Progenitor cell of endocrine pancreas (in vitro differentiated cells): ENCODE measurements at places on chromosomes 4 and X. TPM values are rescaled to one million over a fixed set of nuclear protein-coding genes. Genes with fewer than 3 reads are reported as not detected.

DNA sequence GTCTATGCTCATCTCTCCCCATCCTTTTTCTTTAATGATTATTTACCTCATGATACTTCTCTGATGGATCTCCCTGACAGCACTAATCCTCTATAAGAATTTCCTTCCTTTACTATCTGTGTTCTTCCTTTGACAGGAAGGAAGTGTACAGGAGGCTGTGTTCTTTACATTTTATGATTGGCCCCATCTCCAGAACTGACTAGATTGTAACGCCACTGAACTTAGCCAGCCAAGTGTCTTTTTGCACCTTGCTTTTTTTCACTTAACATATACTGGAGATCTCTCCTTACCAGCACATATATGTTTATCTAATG lies 3.9 kb upstream of the WWC2 start:
- no peak for DNase-seq
- H3K27me3 ChIP-seq: peaks cover 22% of the 10 kb centered on the region
- H3K4me1 ChIP-seq: peaks cover 19% of the 10 kb centered on the region
- no peak overlapping the region for H3K27ac ChIP-seq

DNA sequence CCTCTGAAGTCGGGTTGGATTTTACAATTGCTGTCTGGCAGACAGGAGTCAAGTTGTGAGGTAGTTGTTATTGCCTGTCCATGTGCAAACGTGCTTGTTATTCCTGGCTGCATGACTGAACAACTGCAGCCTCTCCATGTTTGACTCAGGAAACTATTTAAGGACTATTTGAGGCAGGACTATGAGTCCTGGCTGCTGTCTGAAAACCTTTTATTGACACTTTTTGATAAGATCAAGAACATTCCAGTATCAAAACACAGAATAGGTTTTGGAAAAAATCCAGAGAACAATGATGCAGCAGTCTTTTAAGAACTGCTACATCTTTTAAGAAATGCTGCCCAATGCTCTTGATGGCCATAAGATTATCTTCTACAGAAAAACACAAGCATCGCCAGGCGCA lies 10.0 kb upstream of the SPRY1 start:
- H3K27me3 ChIP-seq: no peaks in the 10 kb centered on the region
- H3K27ac ChIP-seq: peak overlapping the region; percentile 49
- DNase-seq: no peak
- H3K36me3 ChIP-seq: no peaks in the 10 kb centered on the region

Gene MAGED1
- total RNA-seq: 230 and 232 TPM in 2 replicates

Gene RAB39B
- total RNA-seq: 4.6 and 4.8 TPM in 2 replicates

DNA sequence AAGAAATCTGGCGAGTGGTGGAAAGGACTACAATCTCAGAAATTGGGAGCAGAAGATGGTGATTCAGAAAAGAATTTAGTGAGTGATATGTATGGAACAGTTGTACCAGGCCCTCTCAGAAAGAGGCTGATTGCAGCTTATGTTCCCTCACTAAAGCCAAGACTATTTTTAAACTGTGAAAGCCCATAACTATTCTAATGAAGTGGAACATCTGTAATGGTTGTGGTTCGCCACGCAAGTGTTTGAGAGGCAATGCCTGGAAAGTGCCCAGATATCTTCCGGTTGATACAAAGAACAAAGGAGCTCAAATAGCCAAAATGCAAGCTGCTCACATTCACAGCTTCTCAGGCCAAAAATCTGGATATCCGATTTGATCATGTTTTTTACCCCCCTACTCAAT lies 1250.7 kb downstream of the RAPGEF2 start:
- no peaks in the 10 kb centered on the region for H3K4me1 ChIP-seq
- H3K4me3 ChIP-seq: no peak overlapping the region
- no peaks in the 10 kb centered on the region for H3K27me3 ChIP-seq
- H3K36me3 ChIP-seq: no peaks in the 10 kb centered on the region
- no peak overlapping the region for H3K27ac ChIP-seq
- DNase-seq: no peak

DNA sequence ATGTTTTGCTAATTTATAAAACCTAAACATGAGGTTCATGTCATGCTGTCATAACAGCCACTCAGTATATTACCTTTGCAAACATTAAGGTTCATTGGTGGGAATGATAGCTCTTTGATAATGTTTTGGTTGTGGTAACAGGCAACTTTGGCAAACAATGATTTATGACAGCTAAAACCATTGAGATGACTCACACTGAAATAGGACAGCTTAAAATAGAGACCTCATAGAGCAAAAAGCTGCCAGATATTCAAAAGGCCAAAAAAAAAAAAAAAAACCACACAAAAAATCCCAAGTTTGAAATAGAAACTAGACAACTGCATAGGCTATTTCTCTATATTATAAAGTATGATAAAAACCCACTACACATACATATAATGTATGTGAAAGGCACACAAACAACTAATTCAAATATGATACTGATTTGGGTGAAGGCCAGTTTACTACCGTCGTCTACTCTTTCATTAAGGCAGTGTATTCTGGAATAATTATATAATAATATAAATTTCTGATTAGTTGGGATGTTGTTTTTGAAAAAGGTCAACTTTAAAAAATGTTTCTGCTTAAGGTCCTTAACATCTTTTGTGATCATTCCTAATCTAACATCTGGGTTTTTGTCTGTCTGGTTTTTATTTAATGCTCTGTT lies 646.0 kb upstream of the PITX2 start:
- no peak for DNase-seq
- H3K27me3 ChIP-seq: no peaks in the 10 kb centered on the region
- no peak overlapping the region for H3K27ac ChIP-seq

DNA sequence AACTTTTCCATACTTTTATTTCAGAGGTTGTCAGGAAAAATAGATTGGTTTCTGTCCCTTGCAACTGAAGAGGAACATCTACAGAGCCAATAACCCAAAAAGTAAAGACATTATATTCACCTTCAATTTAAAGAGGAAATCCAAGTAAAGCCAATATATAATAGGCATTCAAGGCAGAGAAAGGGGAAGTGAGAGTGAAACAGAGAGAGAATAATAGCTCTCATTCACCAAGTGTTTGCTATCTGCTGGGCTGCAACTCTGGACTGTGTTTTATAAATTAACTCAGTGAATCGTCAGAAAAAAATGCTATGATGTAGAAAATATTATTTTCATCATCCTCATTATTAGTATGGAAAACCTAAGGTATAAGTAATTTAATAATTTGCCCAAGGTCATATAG lies 448.5 kb downstream of the TRAM1L1 start:
- H3K27me3 ChIP-seq: no peaks in the 10 kb centered on the region
- no peak overlapping the region for H3K27ac ChIP-seq
- no peaks in the 10 kb centered on the region for H3K36me3 ChIP-seq

Gene UGT2A2
- total RNA-seq: not detected in 2 replicates

Gene ZNF718
- 9.3 and 10.3 TPM in 2 replicates for total RNA-seq

GRCh38 chrX:31012509-31013025 lies 59.3 kb downstream of the FTHL17 start:
- no peak overlapping the region for H3K4me3 ChIP-seq
- no peaks in the 10 kb centered on the region for H3K4me1 ChIP-seq
- H3K27me3 ChIP-seq: no peaks in the 10 kb centered on the region
- H3K27ac ChIP-seq: no peak overlapping the region

Gene SLC38A5
- 0.33 and 0.74 TPM in 2 replicates for total RNA-seq

DNA sequence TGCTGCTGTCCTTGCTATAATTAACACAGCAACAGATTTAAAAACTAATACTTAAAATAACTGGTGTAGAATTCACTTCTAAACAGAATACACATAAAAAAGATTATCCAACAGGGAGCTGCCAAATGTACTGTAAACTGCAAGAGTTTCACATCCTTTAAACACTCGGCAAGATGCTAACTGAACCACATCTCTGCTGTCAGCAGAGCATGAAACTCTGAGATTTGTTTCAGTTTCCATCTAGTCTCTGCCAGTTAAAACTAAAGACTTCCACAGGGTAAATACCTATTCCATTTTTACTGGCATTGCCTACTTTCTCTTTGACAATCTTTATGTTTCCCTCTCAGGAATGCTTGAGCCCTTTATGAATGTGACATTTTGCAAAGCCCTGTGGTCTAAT lies 127.7 kb downstream of the SLC7A11 start:
- DNase-seq: no peak
- H3K27me3 ChIP-seq: no peaks in the 10 kb centered on the region
- H3K36me3 ChIP-seq: peaks cover 2% of the 10 kb centered on the region
- peaks cover 21% of the 10 kb centered on the region for H3K4me1 ChIP-seq

GRCh38 chr4:80454040-80454439 lies 118.5 kb downstream of the CFAP299 start:
- H3K27me3 ChIP-seq: no peaks in the 10 kb centered on the region
- DNase-seq: no peak
- H3K27ac ChIP-seq: peak overlapping the region; percentile 7

DNA sequence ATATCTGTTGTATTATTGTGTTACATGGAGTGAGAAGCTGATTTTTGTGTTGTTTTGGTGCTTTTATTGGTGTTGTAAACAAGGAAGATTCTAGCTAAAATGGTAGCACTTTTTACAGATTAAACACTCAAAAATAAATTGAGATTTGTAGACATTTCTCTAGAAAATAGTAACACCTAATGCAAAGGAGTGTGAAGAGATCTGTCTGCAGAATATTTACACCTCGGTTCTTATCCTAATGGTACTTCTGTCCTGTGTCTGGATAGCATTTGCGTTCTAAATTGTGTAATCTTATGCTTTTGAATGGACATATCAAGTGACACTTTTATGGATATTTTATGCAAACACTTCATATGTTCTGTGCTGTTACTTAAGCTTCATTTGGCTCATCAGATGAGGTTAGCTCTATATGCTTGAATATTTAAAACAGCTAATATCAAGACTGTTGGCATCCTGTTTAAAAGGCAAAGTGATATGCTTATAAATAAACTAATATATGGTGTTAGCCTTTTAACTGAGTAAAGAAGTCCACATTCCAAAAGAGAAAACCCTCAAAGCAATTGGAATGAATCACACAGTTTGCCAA lies 6.0 kb downstream of the PCDH7 start:
- no peaks in the 10 kb centered on the region for H3K36me3 ChIP-seq
- H3K4me3 ChIP-seq: no peak overlapping the region
- DNase-seq: no peak
- peaks cover 15% of the 10 kb centered on the region for H3K4me1 ChIP-seq
- no peak overlapping the region for H3K27ac ChIP-seq

Gene MTNR1A
- 2.6 and 2.7 TPM in 2 replicates for total RNA-seq

DNA sequence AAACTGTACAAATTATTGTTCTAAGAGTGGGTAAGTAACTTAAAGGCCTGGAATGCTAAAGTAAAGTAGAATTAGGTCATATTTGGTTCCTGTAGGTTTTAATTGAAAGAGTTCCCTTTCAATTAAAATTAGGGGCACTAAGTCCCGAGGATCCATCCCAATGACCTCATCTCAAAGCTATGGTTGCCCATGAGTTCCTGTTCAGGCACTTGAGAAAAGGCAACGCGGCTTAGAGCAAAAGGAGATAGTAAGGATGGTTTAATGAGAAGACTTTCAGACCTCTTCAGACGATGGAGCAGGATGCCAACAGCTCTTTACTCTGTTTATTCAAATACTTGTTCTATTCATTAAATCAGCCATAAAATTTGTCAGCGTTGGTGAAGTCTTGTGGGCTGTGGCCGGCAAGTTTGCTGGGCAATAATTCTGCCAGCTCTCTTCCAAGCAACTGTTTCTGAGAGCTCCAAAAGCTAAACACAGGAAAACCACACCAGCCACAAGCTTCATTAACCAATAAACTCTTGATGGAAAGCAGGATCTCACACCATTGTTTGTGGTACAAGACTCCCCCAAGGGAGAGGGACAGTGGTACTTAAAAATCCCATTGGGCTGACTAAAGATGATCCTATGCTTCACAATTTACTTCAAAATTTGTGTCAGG lies 167.4 kb downstream of the COL4A6 start:
- H3K27me3 ChIP-seq: no peaks in the 10 kb centered on the region
- peaks cover 10% of the 10 kb centered on the region for H3K4me1 ChIP-seq
- H3K36me3 ChIP-seq: peaks cover 1% of the 10 kb centered on the region
- H3K27ac ChIP-seq: no peak overlapping the region
- no peak for DNase-seq

DNA sequence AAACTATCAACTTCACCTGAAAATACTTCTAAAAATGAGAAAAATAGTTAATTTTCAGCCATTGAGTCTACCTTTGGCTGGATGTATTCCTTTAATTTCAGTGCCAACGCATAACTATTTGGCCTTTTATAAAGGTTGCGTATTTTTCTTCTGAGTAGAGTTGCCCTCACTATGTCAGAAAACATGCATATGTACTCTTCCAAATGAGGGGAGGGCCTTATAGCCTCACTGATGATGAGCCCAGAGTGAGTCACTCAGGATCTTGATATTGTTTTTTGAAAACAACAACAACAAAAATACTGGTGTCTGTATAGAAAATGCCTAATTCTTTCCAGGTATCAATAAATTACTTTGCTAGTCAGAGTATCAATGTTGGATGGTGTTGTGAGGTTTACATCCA lies 349.3 kb downstream of the FBXO8 start:
- peaks cover 31% of the 10 kb centered on the region for H3K4me1 ChIP-seq
- no peak overlapping the region for H3K4me3 ChIP-seq
- no peak overlapping the region for H3K27ac ChIP-seq
- no peak for DNase-seq
- peaks cover 44% of the 10 kb centered on the region for H3K27me3 ChIP-seq

DNA sequence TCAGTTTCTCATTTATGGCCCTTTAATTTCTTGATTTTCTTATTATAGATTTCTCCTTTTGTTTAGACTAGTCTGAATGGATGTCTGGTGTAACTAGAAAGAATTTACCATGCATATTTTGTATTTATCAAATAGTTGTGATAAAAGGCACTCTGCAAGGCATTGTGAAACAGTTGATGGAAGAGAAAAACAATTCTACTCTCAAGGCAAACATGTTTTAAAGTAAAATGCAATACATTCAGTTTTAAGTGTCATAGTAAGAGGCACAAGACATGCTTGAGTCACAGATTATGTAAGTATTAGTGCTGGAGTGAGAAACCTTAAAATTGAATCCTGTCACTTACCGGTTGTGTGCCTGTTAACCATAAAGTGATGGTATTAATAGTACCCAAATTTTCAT lies 283.3 kb upstream of the DKK2 start:
- H3K27ac ChIP-seq: no peak overlapping the region
- no peaks in the 10 kb centered on the region for H3K27me3 ChIP-seq
- H3K4me3 ChIP-seq: no peak overlapping the region

DNA sequence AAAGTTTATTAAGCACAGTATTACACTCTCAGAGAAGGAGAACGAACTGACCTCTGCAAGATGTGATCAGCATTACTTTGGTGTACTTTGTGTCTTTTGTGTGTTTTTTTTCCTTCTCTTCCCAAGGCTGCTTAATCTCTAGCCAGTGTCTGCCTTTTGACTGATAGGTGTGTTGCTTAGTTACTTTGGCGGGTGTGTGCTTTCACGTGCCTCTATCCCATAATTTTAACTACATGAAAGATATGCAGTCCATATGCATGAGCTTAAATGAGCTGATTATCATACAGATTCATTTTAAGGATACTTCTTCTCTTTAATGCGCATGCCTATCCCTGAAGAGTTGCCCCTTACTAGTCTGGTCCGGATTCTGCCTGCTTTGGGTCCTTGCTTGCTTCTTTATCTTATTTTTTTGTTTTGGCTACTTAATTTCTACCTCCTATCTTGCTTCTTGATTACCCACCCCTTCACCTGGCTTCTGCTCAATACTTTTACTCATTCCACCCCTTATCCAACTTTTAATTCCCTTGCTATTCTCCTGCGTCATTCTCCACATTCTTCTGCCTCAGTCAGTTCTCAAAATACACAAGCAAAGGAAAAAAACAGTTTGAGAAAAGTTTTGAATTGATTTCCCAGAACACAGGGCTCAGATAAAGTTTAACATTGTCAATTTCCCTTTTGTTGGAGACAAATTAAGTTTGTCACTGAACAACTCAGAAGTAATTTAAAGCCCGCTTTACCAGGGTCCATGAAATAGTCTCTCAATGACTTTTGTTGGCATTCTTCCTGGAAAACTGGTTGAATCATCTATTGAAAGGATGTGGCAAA lies 182.0 kb downstream of the TENT5D start:
- H3K4me3 ChIP-seq: no peak overlapping the region
- no peaks in the 10 kb centered on the region for H3K4me1 ChIP-seq
- H3K27me3 ChIP-seq: no peaks in the 10 kb centered on the region
- no peak for DNase-seq
